NCI-H1105 (cell line): ENCODE measurements at places on chromosomes 13 and 19.
A peak's percentile ranks its signal among the peaks of the same experiment; 100 is the strongest.

GRCh38 chr19:50835785-50836542 is 2.6 kb upstream of the KLK15 start:
- DNase-seq = peak; percentile 70

DNA sequence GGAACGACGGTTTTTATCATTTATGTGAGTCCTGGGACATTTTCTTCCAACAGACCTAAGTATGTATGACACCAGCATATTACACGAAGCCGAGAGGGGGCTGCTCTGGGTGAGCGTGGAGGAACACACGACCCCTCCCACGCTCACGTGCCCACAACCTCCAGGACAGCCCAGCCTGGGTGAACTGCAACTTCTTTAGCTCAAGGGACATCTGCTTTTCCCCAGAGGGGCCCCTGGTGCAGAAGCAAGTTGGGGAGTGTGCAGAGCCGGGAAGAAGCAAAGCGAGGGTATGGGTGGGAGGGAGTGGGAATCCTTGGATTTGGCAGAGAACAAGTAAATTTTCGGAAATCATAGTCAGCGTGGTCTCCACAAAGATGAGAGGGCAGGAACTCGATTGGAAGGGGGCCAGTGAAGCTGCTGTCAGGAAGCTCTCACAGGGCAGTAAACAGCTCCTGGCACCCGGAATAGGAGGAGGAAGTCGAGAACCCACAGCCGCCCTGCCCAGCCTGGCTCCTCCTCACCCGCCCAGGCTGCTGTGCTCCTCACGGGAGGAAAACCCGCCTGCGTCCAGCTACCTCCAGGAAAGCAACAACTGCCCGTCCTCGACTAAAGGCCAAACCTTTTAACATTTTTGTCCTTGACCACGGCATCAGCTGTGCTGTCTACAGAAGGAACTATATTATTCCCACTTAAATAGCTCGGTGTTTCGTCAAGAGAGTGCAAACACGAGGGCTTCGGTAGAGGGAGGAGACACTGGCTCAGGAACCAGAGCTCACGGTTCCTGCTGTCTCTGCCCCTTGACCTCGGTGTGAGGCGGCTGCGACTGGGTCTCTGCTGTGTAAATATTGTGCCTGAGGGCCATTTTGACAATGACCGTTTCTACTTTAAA is 17.2 kb upstream of the CFAP97D2 start:
- no peak for DNase-seq

DNA sequence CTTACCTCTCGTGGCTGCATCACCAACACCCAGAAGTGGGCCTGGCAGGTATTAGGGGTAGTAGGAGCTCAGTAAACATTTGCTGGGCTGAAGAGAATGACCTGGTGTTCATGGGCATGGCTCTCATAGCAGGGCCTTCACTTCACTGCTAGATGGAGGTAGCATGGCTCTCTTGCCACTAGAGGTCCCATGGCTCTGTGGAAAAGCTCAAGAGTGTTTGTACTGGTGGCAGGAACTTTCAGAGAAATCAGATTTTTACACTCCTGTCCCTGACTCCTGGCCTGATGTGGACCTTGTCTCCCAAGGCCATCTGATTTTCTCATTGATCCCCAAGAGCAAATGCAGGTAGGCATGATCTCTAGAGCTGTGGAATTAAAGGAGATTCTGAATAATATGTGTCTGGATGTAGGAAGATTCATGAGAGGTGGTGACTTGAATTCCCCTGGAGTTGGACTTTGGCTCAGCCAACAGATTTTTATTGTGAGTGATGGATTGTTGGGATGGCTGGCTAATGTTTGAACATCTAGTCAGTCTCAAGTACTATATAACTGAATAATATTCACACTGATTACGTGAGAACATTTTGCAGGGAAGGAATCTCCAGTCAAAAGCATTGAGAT is 5.7 kb downstream of the ZNF574 start:
- DNase-seq = no peak

DNA sequence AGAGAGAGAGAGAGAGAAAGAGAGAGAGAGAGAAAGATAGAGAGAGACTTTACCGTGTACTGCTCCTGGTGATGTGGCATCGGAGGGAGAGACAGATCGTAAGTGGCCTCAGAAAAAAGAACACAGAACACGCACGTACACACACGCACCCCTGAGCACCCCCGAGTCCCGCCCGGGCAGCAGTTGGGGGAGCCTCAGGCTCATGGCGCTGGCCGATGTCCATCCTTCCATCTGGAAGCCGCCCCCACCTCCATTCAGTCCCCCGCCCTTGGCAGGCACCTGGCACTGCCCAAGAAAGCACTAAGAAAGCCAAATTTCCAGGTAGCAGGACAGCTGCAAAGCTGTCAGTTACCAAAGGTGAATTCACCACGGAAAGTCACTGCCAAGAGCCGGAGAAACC is 116.9 kb downstream of the IER2 start:
- no peak for DNase-seq

- DNase-seq = peak; percentile 19
These were observed 7.0 kb downstream of the PRODH2 start for GRCh38 chr19:35805526-35806102.

DNA sequence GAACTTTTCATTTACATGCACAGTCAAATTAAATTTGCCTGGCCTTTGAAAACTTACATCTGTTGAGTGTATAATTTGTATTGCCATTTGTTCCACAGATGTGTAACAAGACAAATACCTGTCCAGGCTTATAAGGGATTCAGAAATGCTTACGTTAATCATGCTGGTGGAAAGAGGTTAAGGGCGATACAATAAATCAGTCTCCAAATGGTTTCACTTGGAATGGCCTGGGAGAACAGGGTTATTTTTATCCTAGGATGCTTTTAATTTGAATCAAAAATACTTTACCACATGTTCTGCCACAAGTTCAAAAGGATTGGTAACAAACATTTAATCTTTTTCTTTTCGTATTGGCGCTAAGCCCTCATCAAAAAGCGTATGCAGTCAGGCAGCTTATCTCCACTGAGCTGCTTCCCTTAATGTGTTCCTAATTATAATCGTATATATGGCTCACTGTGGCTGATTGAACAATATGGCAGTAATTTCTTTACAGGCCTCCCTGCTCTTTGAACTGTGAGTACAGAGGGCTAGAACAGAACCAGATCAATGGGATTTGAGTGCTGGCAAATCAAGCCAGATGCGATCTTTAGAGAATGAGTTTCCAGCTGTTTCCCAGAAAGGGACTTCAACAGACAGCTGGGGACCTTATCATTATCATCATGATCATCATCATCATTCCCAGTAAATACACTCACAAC is 425.7 kb downstream of the SPRY2 start:
- no peak for DNase-seq

DNA sequence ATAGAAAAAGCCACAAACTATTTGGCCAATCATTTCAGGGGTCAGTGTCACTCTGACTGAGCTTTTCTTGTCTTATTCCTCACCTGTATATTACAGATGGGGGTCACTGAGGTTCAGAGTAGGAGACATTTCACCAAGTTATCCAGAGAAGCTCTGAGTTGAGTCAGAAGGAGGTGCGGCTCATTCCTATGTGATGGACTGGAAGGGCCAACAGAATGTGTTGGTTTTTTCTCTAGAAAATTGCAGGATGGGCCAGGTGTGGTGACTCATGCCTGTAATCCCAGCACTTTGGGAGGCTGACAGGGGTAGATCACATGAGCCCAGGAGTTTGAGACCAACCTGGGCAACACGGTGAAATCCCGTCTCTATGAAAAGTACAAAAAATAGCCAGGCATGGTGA is 24.5 kb upstream of the ZNF83 start:
- no peak for DNase-seq

- no peak for DNase-seq
These were observed 8.6 kb downstream of the FPR3 start for GRCh38 chr19:51803519-51803918.

DNA sequence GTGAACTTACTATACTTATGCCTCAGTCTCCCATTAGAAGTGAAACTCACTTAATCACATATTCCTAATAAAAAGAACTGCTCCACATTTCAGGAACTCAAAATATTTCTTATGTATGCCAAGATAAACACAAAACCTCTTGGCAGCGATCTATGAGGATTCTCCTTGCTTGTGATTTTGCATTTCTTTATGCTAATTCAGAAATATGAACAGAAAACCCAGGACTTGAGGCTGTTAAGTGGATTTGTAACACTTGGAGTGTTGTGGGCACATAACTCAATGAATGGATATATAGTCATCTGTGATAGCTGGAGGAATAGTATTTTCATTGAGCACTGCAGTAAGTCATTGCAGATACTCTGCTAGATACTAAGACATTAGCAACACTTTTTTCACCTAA is 5.6 kb upstream of the KATNAL1 start:
- DNase-seq = no peak

DNA sequence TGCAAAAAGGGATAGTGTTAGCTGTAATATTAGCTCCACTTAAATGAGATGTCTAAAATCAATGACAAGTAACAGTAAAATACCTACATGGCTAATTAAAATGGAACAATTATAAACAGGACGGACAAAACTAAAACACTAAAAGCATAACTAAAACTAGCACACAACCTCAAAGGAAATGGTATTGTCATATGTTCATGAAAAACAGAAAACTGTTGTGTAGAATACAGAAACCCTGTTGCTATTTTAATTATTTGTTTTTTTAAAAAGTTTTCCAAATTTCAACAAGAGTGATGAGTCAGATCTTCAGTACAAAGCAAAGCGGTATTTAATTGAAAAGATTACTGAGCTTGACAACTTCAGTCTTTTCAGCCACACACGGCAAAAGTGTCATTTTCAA is 4.2 kb downstream of the RCBTB2 start:
- DNase-seq = no peak

DNA sequence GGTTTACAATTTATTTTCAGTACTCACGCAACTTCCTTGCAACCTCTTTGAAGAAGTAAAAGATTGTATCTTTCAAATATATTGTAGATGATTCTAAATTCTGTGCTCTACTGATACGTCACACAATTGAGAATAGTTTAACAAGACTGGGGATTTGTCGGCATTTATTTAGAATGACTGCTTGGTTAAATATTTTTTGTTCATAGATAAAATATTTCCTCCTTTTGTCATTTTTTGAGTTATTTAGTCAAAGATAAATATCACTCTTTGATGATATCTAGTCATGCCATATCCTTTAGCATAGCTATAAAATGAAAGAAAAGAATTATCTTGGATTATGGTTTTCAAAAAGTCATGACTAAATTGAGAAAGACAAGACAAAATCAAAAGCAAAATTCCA is 2747.8 kb downstream of the PCDH9 start:
- DNase-seq = no peak

DNA sequence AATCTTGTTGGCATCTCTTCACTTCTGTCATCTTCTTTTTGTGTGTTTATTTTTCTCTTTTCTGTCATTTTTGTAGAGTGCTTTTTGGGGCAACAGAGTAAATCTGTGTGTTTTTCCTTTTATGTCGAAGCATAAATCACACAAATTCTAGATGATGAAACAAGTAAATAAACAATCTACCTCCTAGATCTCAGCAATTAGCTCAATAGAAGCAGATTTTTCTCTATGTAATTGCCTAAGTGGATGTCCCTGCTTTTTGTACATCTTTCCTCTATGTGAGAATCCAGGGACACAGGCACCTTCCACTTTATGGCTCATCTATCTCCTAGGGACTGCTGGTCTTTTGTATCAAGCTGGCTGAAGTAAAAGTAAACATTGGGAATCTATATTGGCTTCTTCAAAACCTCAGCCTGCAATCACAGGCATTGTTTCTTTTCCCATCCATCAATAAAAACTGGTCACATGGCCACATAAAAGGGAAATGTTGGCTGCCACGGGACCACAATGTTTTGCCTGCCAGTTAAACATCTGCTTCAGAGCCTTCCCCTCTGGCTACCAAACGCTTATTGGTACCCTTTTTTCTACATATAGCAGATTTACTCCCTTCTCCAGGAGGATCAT is 323.8 kb downstream of the LMO7 start:
- DNase-seq = no peak

- DNase-seq = no peak
These were observed 5.2 kb downstream of the NDUFB7 start for GRCh38 chr19:14566712-14567077.

DNA sequence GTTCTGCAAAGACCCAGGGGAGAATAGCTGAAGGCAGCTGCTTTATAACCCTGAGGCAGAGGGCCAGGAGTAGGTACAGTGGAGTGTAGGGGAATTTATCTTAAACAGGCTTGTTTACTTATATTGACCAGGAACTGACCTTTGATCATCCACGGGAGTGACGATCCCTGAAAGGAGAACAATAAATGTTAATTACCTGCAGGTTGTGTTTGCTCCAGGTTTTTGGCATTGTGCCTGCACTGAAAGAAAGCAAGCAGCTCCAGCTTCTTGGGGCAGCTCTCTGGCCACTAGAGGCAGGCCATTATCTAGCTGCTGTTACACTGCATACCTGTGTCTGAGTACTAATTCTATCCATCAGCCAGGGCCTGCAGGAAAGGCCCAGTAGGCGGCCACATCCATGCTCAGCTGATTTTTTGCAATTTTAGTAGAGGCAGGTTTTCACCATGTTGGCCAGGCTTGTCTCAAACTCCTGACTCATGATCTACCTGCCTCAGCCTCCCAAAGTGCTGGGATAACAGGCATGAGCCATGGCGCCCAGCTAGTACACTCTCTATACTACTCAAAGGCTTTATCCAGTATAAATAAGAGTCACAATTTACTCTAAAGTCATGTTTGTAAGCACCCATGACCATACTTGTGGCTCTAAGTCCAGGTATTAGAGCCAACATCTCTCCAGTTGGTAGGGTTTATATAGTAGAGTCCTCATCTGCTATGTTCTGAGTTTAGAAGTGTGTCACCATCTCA is 8.5 kb upstream of the ZNF91 start:
- no peak for DNase-seq

- no peak for DNase-seq
These were observed 961.2 kb upstream of the SPRY2 start for GRCh38 chr13:81302125-81302524.

- DNase-seq = no peak
These were observed 83.8 kb upstream of the TM9SF2 start for GRCh38 chr13:99417201-99418102.
